ENCODE measurements at places on chromosomes 2 and 18.

DNA sequence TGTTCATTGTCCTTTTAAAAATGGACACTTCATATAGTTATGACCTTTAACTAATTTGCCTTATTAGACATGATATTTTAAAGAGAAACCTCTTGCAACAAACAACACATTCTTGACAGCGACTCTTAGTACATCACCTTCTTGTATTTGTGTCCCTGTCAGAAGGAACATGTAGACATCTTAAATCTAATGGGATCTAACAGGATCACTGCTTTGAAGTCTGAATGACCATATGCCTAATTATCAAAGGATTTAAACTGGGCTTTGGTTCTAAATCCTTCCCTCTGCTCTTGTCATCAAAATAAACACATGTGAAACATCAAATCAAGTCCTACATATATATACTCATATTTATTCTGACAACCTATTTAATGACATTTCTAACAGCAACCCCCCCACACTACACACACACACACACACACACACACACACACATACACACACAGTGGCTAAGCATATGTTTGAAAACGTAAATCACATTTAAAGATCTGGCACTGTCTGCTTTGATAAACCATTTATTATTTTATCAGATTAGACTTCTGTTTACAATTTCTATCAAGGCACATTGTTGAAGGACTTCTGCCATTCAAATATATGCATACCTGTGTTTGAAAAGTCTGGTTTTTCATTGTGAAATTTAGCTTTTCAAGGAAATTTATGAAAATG lies 4.2 kb downstream of the GALNT13 start:
- DNase-seq, result no peak

DNA sequence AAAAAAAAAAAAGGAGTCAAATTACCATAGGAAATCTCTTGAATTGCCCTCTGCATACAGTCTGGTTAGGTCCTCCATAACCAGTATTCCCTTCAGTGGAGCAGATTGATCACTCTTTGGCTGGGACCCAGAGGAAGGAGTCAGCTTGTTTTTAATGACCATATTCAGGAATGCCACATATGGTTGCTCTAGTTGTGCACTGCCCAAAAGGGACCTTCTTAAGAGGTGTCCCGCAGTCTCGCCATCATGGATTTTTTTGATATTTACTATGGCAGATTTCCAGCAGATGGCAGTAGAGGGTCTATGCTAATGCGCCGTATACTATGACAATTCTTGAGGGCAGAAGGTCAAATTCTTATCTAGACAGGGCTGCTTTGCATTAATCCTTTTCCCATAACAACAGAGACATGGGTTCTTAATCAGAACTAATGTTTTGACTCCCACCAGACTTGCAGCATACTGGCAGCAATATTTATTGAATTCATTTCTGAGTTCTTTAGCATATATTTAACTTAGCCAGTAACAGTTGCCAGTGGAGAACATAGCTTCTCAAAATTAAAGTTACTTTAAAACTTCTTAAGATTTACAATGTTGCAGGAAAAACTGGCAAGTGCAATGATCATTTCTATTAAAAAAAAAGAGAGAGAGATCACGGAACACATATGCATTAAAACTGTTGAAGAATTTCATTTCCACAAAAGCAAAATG lies 31.8 kb upstream of the INPP4A start:
- peak; percentile 65 for DNase-seq

GRCh38 chr2:207239754-207240494 lies 74.2 kb upstream of the KLF7 start:
- DNase-seq, result no peak

- peak; percentile 21 for DNase-seq
Measured at GRCh38 chr2:60899230-60899891, 18.0 kb downstream of the REL start.

DNA sequence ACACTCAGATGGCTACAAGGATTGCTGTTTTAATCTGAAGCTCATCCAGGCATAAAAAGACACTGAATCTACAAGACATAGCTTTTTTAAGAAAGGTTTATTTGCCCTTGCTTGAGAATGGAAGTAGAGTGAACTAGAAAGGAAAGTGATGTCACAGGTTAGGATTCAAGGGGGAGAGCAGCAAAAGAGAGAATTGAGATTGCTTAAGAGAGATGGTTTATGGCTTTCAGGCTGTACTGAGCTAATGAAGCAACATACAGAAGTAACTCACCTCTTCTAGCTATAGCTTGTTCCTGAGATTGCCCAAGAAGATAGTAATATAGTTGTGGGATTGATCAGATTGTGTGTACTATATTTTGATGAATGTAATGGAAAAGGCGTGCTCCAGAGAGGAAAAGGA lies 26.1 kb upstream of the ACVR2A start:
- DNase-seq, result no peak

- no peak for DNase-seq
Measured at GRCh38 chr2:85272357-85272756, 55.4 kb downstream of the TGOLN2 start.

DNA sequence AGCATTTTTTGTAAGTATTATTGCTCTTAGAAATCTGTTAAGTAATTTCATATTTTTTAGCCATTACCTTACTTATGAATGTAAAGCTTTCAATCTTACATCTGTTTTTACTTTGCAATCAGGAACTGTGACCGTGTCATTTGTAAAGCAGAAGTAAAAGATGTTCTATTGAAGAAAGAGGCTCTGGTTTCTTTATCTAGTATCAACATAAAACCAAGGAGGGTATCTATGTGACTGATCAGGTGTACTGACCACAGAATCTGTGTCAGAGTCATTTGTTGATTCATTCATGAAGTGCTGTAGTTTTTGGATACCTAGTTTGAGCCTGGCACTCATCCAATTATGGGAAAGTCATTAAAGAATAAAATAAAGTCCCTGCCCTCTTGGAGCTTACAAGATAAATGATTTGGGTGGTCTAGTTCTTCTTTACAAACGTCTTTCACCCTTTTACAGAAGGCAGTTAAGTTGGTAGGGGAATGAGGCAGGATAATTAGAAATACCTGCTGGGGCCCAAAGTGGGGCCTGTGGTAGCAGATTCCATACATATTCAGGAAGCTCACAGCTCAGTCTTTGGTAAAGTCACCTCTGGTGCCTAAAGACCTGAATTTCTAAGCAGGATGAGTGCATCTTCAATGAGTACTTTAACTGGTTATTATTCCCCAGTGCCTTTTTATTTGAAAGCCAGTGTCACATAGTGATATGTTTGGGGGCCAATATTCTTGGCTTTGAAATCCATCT lies 260.6 kb upstream of the NT5C1B start:
- DNase-seq, result no peak

DNA sequence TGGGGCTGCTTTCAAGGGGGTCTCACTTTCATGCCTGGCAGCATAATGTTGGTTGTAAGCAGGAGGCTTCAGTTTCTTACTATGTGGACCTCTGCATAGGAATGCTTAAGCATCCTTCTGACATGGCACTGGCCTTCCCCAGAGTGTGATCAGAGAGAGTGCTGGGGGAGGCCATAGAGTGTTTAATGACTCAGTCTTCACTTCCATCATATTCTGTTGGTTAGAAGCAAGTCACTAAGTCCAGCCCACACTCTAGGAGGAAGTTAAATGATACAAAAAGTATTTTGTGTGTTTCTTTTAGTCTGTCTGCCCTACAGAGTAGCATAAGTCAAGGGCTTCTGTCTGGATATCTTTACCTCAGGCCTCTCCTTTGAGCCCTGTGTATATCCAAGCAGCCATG lies 64.9 kb downstream of the GALNT1 start:
- no peak for DNase-seq

GRCh38 chr2:175282300-175282699 lies 100.8 kb upstream of the ATP5MC3 start:
- DNase-seq, result no peak

- no peak for DNase-seq
Measured at GRCh38 chr18:7877609-7878008, 310.5 kb downstream of the PTPRM start.

- DNase-seq, result no peak
Measured at GRCh38 chr18:75784390-75784789, 356.9 kb upstream of the SMIM21 start.

GRCh38 chr2:60556576-60557485 lies 3.4 kb upstream of the BCL11A start:
- no peak for DNase-seq

DNA sequence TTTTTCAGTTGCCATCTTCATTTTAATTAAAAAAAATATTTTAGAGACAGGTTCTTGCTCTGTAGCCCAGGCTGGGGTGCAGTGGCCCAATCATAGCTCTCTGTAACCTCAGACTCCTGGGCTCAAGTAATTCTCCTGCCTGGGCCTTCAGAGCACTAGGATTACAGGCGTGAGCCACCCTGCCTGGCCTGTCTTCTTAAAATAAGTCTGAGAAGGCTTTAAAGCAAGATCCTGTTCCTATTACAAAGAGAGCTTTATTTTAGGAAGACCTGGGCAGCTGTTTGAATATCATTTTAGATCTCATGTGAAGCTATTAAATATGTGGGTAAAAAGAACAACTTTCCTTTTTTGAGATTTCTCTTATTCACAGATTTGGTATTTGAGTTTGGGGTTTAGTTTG lies 1.5 kb downstream of the FAM228A start:
- DNase-seq, result no peak

DNA sequence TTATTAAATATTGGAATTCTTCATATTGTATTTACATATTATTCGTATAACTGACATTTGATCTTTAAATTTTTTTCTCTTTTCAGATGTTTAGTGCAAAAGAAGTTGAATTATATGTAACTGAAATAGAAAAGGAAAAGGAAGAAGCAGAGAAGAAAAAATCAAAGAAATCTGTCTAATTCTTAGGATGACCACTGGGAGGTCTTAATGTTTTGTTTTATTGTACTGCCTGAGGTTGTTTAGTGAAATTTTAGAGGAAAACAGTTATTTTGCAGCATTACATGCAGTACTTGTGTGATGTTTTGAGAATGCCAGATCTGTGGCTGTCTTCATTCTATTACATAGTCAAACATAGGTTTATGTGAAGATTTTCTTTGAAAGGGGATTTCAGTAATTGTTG lies 34.0 kb upstream of the TAF4B start:
- DNase-seq, result no peak

GRCh38 chr18:10588975-10589374 lies 63.1 kb downstream of the NAPG start:
- no peak for DNase-seq

- DNase-seq, result no peak
Measured at GRCh38 chr2:120465989-120466703, 120.2 kb downstream of the INHBB start.

DNA sequence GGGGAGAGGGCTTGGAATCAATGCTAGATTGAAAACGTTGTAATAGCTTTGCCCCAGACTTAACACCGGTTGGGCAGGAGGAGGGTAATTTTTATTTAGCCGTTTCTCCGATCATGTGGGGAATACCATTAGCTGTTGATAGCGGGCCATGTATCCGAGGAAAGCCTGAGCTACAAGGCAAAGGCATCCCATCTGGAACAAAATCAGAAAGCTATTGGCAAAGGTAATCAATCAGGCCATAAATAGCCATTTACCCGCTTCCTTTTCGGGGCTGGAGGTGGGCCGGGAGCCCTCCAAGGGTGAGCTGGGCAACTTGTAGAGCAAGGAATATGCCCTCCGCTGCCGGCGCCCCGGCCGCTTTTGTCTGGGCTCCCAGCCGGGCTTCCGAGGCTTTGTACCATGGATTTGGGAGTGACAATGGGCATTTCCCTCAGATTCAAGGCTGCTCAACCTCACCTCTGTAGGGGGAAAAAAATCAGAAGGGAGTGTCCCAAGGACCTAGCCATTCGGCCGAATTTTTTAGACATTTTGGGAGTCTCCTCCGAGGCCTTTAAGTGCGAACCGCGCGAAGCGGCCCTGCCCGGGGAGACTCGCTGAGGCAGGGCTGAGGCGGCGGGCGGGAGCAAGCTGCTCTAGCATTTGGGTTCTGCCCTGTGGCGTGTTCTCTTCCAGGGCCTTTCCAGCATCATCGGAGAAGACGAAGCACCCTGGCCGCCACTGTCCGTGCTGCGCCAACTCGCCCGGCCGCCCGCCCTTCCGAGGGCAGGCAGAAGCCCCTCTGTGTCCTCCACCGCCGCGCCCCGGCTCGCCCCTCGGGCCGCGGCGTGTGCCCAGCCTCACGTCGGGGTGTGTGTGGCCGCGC lies 1.1 kb upstream of the HOXD9 start:
- DNase-seq, result peak; percentile 7

DNA sequence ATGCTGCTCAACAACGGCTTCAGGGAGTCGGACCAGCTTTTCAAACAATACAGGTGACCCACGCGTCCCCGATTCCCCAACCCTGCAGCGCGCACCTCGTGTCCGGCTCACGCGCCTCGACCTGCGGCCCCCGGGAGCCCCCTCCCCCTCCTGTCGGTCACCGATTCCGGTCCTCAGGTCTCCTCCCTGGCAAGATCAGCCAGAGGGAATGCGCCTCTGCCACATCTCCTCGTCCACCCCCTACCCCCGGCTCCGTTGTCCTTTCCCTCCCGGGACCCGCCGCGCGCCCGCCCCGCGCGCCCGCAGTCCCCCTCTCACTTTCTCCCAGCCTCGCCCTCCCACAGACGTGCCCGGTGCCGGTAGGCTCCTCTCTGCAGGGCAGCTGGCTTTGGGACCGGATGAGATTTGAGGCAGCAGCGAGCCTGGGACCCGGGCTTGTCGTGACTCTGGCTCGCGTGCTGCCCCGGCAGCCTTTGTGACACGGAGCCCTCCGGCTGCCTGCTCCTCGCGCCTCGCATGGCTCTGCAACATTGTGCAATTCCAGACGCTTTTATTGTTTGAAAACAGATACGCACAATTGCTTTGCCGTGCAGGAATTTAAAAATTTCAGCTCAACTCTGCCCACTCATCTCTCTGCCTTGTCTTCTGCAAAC lies 558 bp downstream of the TTC39C start:
- peak; percentile 70 for DNase-seq

DNA sequence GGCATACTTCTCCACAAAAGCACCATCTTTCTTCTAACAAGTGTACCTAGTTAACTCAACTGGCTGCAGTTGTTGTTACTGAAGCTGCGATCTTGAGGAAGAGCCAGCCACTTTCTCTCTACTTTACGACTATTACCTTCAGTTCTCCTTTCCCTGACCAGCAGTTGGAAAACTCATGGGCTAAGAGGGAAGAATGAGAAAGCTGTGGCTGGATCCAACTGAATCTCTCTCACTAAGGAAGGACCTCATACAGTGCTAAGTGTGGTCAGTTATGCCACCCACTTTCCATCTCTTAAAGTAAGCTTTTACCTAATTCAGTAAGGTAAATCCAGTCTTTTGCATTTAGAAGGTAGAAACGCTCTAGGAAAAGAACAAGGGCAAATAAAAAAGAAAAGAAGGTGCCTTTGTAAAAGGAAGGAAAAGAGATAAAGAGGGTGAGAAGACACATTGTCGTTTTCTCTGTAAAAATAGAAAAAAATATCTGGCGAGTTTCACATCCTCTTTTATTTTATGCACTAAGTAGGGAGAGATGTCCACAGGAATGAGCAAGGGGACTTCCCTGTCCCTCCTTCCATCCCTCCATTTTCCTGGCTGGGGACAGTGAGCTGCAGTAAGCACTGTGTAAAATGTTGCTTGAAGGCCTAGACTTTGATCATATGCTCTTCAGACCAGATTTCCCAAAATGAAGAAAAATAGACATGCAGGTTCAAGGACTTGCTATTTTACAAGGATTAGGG lies 73.4 kb downstream of the PLEKHM3 start:
- DNase-seq, result no peak

GRCh38 chr2:42964439-42965083 lies 172.2 kb upstream of the HAAO start:
- no peak for DNase-seq

Data from stimulated activated naive CD8-positive, alpha-beta T cell treated with anti-CD3 and anti-CD28 coated beads, Interleukin-15, amount 100 ng/mL, for 72 hours (primary cell).